ENCODE measurements at places on chromosomes 1 and 21.
A peak's percentile ranks its signal among the peaks of the same experiment; 100 is the strongest.

DNA sequence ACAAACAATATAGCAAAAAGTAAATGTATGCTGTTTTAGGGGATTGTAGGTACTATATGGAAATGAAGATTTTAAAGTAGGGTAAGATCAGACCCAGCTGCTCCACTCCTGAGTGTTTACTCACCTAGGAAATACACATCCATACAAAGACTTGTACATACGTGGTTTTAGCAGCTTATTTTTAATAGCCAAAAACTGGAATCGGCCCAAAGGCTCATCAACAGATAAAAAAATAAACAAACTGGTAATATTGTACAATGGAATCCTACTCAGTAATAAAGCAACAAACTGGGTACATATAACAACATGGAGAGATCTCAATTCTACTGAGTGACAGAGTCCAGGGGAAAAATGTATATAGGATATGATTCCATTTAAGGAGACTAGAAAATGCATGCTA, 179.2 kb upstream of the TMEM51 start:
- DNase-seq = no peak

DNA sequence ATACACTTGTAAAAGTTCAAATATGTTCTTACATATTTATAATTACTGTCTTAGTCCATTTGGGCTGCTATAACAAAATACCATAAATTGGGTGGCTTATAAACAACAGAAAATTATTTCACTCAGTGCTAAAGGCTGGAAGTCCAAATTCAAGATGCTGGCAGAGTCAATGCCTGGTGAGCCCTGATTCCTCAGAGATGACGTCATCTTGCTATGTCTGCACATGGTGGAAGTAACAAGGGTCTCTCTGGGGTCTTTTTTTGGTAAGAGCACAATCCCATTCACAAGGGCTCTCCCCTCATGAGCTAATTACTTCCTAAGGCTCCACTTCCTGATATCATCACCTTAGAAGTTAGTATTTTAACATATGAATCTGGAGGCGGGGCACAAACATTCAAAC, 108.0 kb upstream of the DUSP10 start:
- DNase-seq = no peak

- DNase-seq = no peak
These were observed 134.0 kb upstream of the ETS2 start for GRCh38 chr21:38671773-38672172.

DNA sequence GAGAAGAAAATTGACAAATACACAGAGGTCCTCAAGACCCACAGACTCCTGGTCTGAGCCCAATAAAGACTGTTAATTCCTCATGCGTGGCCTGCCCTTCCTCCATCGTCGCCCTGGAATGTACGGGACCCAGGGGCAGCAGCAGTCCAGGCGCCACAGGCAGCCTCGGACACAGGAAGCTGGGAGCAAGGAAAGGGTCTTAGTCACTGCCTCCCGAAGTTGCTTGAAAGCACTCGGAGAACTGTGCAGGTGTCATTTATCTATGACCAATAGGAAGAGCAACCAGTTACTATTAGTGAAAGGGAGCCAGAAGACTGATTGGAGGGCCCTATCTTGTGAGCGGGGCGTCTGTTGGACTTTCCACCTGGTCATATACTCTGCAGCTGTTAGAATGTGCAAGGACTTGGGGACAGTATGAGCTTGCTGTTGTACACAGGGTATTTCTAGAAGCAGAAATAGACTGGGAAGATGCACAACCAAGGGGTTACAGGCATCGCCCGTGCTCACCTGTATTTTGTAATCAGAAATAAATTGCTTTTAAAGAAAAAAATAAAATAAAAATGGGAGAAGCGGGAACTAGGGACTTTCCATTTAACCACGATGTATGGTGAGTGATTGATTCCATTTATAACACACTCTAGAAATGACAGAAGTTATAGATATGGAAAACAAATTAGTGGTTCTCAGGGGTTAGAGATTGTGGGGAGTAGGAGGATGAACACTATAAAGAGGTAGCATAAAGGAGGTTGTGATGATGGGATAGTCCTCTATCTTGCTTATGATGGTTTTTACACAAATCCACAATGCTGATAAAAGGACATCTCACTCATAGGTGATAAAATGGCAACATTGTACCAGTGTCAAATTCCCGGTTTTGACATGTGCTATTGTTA, 244.7 kb downstream of the MRPL39 start:
- DNase-seq = no peak

- DNase-seq = no peak
These were observed 975.7 kb upstream of the ADGRL4 start for GRCh38 chr1:79982211-79982610.

GRCh38 chr1:156357977-156358376, 11.0 kb upstream of the RHBG start:
- DNase-seq = no peak

DNA sequence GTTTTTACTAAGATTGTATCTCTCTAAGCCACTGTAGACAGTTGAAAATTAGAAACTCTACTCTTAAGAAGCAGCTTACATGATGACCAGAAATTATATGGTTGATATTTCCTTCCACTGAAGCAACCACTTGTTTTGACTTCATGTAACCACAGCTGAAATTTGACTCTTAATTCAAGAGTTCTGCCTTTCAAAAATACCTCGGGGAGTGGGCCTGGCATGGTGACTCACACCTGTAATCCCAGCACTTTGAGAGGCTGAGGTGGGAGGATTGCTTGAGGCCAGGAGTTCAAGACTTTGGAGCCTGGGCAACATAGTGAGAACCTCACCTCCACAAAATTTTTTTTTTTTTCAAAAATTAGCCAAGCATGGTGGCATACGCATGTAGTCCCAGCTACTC, 4.3 kb downstream of the AMPD1 start:
- no peak for DNase-seq

DNA sequence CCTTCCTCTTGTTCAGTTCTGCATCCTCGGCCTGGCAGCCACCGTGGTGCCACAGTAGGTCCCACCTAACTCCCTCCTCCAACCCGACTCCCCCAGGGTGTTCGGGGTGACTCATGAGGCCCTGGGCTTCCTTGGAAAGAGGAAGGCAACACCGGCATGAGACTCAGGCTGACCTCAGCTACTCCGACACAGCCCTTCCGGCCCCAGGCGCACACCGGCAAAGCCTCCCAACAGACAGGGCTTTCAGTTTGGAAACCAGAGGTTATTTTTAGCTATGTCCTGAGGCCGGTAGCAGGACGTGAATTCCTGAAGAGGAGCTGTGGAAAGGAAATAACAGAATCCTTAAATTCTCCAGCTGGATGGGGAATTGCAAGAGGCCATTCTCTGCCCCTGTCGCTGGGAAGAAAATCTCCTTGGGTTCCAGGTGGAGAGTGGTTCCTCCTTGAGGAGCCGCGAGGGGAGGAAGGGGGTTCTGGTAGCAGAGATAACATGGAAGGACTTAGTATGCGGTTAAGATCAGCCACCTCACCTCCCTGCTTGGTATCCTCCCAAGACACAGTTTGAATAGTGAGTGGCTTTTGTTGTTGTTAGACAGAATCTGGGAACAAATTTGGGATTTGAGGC, 24.4 kb downstream of the PLXNA2 start:
- peak; percentile 60 for DNase-seq

- DNase-seq = no peak
These were observed 187.8 kb downstream of the LRRIQ3 start for GRCh38 chr1:74010206-74010605.

GRCh38 chr21:33388188-33388587, 15.0 kb upstream of the IFNGR2 start:
- no peak for DNase-seq

DNA sequence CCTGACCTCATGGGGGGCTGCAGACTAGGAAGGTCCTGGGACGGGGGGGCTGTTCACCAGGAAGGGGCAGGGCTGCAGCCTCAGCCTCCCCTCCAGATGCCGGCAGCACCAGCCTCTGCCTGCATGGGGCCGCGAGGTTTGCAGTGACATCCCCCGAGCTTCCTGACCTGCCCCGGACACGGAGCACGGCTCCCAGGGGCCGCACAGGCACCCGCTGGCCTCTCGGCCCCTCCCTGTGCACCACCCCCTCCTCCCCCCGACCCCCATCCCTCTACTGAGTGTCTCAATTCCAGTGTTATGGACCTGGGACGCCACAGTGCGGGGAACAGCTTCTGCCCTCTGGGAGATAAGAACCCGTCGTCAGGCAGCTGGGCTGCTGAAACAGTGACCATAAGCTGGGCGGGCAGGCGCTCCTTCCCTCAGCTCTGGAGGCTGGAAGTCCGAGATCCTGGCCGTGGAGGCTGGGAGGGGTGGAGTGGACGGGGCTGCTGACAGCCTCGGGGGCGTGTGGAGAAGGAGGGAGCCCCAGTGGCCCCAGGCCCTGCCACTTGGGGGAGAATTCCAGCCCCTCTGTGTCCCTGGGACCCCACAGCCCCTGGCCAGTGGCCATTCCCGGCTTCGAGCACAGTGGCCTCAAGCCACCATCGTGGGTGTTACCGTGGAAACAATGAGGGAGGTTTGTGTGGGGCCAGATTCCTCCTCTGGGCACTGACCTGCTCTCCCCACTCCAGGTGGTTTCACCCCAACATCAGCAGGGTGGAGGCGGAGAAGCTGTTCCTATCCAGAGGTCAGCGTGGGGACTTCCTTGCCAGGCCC, 11.6 kb downstream of the RNF223 start:
- DNase-seq = no peak

GRCh38 chr1:16254263-16254928, 17.4 kb upstream of the CPLANE2 start:
- DNase-seq = no peak

DNA sequence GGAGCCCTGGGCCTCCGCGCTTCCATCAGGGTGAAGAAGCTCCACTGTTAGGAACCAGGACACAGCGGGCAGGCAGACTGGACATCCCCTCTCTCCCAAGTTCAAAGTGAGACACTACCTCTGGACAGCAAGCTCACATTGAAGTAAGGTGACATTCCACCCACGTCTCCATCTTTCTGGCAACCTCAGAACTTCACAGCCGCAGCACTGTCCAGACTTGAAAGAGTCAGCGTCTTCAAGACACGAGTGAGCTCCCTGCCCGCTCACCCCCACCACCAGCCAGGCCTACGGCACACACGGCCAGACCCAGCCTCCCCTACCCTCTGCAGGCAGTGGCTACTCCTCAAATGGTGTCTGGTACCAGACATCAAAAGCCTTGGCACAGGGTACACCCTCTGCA, 11.1 kb downstream of the WDR4 start:
- no peak for DNase-seq

DNA sequence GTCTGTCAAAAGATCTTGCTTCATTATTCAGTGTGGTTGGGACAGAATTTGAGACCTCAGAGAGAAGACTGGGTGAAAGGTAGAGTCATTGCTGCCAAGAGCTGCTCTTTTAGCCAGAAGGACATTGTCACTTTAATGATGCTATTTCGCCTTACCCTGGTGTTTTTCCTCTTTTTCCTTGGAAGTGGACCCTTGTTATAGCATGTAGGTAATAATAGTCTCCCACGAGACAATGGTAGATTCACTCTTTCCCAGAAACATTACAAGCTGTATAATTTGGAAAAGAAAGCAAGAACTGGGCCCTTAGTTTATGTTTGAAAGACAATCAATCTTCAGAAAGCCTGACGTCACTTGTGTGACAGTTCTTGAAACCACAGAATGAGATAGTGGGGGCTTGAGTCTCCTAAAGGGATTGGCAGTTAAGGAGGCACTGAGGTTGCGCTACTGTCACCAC, 3.8 kb downstream of the SERTAD4 start:
- DNase-seq = peak; percentile 24

DNA sequence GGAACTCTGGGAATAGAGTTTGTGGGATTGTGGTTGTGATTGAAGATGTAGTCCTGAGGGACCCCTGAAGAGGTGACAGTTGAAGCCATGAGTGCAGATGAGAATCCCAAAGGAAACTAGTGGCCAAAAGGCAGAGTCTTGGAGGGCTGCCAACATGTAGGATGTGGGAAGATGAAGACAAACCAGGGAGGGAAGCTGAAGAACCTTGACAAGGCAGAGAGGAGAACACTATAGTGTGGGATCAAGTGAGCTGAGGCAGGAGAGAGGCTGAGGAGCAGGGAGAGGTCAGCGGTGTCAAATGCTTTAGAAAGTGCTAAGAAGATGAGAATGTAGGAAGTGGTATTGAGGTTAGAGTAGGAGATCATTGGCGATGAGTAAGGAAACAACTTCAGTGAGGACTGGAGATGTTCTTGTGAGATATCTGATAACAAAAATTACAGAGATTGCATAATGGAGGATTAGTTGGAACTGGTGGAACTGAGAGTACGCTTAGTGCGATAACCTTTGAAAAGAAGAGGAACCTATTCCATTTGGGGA, 88.5 kb upstream of the VCAM1 start:
- DNase-seq = peak; percentile 98

GRCh38 chr1:7341145-7341905, 429.8 kb upstream of the VAMP3 start:
- DNase-seq = peak; percentile 71

GRCh38 chr1:18091660-18092446, 15.7 kb upstream of the IGSF21 start:
- peak; percentile 27 for DNase-seq

- DNase-seq = no peak
These were observed 45.2 kb downstream of the AK4 start for GRCh38 chr1:65193129-65193695.

DNA sequence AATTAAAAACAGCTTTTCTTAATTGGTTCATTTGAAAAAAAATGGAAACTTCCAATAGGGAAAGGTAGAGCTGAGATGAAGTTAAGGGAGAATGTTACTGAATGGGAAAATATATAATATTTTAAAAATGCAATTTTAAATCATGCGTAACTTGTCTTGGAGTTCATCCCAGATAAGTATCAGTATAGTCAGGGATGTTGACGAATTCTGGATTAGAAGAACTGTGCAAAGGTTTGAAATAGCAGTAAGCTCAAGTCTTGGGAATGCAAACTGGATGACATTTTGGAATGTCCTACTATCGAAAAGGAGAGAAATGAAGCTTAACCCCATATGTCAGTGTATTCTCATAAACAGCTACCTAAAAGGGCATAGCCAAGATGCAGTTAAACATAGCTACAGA, 4.0 kb upstream of the ST6GALNAC3 start:
- DNase-seq = no peak

GRCh38 chr1:154877370-154877974, 7.4 kb upstream of the KCNN3 start:
- DNase-seq = no peak

- DNase-seq = no peak
These were observed 46.0 kb upstream of the CNTN2 start for GRCh38 chr1:204996981-204997380.

DNA sequence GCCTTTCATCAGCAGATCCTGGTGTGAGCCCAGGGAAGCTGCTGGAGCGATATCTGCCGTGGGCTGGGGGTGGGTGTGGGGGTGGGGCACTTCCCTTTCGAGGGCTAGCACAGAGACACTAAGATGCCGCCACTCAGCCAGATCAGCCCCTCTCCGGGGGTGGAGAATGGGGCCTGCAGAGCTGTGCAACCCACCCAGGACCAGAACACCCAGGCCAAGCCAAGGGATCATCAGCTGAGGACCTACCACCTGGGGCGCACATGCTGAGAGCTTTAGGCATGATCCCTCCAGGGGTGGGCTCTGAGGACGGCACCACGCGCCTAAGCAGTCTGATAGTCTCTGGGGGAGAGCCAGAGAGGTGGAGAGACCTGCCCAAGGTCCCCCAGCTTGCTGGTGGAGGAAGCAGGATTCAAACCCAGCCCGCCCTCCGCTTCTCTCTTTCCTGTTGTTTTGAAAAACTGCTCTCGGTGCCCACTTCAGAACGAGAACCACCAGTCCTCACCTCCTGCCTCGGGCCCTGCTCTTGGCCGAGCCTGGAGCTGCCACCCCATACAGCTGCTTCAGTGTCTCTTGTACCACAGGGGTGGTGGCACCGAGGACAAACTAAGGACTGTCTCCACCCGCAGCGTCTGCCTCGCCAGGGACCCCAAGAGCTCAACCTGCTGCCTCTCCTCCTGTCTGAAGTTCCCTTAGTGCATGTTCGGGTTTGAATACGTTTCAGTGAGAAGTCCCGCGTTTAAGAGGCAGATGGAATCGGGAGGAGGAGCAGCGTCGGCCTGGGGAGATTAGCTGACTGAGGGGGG, 39.7 kb upstream of the RUNX3 start:
- DNase-seq = no peak

All from brain microvascular endothelial cell (primary cell).